ENCODE measurements at places on chromosomes 12 and 14.

GRCh38 chr12:95102916-95103671, 29.7 kb upstream of the NR2C1 start:
- peak; percentile 33 for DNase-seq

GRCh38 chr12:49687941-49688340, 19.3 kb downstream of the FMNL3 start:
- no peak for DNase-seq

DNA sequence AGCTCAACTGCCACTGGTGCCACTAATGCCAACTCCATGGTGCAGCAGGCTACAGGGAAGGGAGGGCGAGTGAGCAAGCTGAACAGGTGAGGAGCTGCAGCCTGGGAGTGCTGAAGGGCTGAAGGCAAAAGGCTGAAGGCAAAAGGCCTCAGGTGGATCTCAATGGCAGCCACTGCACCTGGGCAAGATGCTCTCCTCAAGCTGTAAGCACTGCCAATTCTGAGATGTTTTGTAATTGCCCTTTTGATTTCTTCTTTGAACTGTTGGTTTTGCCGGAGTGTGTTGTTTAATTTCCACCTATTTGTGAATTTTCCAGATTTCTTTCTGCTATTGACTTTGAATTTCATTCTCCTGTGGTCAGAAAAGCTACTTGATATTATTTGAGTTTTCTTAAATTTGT, 97.6 kb downstream of the PIK3C2G start:
- no peak for DNase-seq

- no peak for DNase-seq
These were observed 297.5 kb downstream of the RPAP3 start for GRCh38 chr12:47408171-47408871.

DNA sequence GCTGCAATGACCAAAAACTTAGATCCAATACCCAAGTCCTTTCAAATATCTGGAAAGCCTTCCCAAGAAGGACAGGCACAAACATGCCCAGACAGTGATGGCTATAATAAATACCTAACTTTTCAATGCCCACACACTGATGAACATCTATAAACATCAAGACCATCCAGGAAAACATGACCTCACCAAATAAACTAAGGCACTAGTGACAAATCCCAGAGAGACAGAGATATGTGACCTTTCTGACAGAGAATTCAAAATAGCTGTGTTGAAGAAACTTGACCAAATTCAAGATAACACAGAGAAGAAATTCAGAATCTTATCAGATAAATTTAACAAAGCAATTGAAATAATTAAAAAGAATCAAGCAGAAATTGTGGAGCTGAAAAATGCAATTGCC, 38.7 kb upstream of the INSM2 start:
- no peak for DNase-seq

DNA sequence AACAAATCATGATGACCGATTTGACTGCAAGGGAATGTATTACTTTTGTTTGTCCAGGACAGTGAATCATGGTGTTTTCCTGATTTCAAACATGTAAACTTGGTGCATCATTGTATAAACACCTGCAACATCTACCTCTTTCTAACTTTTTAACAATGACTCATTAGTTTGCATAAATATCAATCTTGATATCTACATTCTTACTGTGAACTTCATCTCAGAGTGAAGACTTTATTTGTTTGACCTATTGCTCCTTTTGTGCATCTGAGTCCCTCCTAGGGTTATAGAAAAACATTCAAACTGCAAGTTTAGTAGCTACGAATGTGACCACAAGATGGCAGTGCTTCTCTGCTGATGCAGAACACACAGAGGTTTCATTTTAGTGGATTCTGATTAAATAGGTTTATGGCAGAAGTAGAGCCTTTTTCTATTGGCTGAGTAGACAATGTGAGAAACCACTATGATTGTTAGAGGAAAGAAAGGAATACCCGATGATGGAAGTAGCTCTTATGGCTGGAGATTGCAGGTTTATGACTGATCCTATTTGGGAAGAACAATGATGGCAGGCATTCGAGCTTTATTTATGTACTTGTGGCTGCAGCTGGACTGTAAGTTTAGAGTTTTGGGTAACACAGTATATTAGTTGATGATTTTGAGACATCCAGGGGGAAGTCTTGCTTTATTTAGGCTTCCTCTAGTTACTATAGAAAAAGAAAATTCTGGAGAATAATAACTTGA, 244.2 kb upstream of the OR4E1 start:
- DNase-seq: peak; percentile 57

- no peak for DNase-seq
These were observed 57.6 kb upstream of the SEL1L start for GRCh38 chr14:81591266-81591665.

- no peak for DNase-seq
These were observed 95.1 kb upstream of the ARID2 start for GRCh38 chr12:45634273-45634917.

DNA sequence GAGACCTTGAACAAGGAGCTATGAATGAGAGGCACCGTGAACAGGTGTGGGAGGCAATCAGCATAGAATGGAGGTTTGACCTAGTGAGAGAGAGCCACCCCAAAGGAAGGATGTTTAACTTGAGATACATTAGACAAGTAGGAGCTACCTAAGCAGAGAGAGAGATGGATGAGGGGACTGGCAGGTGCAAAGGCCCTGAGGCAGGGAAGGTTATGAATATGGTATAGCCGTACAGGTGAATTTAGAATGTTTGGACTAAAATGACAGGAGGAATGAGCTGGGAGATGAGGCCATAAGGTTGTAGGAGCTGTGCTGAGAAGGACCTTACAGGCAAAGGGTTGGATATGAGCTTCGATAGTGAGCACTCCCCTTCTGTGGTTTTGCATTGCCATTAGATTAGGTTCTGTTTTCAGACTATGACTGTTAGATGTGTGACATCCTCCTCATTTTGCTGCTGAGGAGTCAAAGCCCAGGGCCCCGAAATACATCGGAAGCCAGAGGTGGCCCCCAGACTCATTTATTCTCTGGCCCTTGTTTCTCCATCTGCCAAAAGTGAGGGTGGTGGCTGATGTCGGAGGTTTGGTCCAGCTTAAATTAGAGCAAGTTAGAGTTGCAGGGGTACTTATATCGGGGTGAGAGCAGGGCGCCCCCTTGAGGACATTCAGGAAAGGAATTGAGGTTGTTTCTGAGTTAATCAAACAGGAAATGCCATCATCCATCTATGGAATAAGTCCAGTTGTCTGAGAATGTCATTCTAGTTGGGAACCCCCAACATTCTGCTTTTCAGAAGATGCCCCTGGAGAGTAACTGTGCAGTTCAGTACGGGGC, 29.4 kb downstream of the SLC24A4 start:
- peak; percentile 3 for DNase-seq

DNA sequence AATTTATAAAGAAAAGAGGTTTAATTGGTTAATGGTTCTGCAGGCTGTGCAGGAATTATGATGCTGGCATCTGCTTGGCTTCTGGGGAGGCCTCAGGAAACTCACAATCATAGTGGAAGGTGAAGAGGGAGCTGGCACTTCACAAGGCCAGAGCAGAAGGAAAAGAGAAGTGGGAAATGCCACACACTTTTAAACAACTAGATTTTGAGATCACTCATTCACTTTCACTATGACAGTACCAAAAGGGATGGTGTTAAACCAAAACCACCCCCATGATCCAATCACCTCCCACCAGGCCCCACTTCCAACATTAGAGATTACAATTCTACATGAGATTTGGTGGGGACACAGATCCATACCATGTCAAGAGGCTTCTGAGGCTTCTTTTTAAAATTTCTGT, 62.6 kb downstream of the SLC38A4 start:
- DNase-seq: no peak

- no peak for DNase-seq
These were observed 16.5 kb upstream of the HNF1A start for GRCh38 chr12:120961604-120962531.

DNA sequence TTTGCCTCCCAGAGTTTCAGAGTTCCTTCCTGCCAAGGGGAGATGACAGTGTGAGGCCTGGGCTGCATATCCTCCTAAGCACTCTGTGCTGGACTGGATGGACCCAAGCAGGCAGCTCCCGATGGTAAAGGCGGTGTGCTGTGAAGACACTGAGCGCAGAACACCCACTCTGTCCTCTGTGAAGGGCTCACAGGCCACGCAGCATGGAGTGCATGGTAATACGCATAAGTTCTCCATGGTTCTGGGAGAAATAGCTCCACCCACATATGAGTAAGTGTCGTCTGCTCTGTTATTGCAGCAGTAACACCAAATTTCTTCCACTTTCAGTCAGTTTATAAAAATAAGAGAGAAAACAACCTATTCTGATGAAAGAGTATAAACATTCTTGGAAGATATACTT, 55.8 kb downstream of the TMEM30B start:
- DNase-seq: no peak

DNA sequence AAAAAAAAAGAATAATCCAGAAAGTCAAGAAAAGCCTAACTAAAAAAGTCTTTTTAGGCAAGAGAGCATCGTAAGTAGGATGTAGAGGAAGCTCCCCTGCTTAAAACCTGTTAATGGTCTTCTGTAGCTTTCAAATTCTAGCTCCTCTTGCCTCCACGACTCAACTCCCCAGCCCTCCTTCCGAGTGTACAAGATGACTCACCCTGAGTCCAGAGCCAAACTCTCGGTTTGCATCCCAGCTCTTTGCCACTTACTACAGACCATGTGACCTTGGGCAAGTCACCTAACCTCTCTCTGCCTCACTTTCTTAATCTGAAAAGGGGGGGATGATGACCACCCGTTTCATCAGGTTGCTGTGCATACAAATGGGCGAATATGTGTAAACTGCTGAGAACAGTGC, 460.4 kb downstream of the DPF3 start:
- peak; percentile 49 for DNase-seq
